ENCODE measurements at places on chromosomes 16 and 17. TPM values are rescaled to one million over a fixed set of nuclear protein-coding genes. Genes with fewer than 3 reads are reported as not detected.

DNA sequence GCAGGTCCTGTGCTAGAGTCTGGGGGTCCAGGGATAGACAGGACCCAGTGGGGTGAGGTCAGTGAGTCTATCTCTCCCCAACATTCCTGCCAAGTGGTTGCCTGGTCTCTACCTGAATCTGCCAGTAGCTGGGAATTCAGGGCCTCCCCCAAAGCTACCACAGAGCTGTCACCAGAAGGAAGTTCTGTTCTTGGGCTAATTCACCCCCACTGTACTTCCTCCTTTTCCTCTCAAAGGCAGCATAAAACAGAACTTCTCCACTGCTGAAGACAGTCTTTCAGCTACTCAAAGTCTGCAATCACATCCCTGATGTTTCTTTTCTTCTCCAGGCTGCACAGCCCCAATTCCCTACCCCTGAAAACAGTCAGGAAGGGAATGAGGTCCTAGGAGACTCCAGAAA is 8.7 kb downstream of the CAMTA2 start:
- no peak for DNase-seq

- DNase-seq = no peak
These were observed 787 bp downstream of the ZFPM1 start for GRCh38 chr16:88453611-88454522.

- DNase-seq = no peak
These were observed 24.8 kb upstream of the MRPS23 start for GRCh38 chr17:57874434-57875289.

DNA sequence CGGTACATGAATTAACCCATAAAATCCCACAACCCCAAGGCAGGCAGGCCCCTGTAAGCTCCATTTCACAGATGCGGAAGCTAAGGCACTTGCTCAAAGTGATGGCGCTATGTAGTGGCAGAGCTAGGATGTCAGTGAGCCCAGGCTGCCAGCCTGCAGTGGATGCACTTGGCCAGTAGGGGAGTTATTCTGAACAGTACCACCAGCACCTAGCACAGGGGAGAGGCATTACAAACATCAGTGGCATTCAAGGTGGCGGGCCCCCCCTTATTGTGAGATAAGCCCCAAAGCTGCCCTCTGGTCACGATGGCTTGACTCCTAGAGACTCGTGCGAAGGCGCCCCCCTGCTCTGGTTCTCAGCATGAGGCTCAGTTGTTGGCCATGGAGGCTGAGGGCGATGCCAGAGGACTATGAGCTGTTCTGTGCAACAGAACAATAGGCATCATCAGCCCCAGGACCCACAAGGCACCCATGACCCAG is 33.8 kb downstream of the GTF3C1 start:
- no peak for DNase-seq

DNA sequence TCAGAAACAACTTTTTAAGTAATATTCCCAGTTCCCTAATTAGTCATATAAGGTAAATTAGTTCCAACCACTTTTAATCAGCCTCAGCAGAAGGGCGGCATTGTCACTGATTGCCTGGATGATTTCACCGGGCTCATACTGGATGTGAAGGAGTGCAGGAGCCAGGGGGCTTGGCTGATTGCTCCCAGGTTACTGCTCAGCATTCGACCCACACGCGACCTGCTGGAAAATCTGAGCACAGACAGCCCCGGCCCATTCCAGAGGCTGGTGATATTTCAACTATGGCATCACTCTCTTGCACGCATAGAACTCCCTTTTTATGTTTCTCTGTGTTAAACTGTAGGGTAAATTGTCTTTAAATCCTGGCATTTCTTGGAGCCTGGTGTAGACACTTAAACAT is 34.2 kb downstream of the CPPED1 start:
- DNase-seq = no peak

- DNase-seq = no peak
These were observed 17.7 kb downstream of the POLR3E start for GRCh38 chr16:22314661-22315626.

GRCh38 chr17:76434870-76435269 is 18.1 kb downstream of the UBE2O start:
- no peak for DNase-seq

DNA sequence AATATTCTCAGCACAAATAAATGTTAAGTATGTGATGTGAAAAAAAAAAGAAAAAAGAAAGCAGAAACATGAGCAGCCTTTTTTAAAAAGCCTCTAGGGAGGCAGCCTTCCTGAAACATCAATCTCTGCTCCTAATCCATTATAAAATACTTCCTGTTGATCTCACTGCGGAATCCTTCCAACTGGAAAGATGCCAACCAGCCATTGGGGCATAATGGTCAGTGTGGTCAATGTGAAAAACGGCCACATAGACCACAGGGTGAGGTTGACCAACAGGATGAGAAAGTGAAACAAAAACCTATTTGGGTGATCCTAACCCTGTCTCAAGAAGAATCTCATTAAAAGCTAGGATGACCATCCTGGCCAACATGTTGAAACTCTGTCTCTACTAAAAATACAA is 26.1 kb upstream of the ABCA8 start:
- DNase-seq = no peak

DNA sequence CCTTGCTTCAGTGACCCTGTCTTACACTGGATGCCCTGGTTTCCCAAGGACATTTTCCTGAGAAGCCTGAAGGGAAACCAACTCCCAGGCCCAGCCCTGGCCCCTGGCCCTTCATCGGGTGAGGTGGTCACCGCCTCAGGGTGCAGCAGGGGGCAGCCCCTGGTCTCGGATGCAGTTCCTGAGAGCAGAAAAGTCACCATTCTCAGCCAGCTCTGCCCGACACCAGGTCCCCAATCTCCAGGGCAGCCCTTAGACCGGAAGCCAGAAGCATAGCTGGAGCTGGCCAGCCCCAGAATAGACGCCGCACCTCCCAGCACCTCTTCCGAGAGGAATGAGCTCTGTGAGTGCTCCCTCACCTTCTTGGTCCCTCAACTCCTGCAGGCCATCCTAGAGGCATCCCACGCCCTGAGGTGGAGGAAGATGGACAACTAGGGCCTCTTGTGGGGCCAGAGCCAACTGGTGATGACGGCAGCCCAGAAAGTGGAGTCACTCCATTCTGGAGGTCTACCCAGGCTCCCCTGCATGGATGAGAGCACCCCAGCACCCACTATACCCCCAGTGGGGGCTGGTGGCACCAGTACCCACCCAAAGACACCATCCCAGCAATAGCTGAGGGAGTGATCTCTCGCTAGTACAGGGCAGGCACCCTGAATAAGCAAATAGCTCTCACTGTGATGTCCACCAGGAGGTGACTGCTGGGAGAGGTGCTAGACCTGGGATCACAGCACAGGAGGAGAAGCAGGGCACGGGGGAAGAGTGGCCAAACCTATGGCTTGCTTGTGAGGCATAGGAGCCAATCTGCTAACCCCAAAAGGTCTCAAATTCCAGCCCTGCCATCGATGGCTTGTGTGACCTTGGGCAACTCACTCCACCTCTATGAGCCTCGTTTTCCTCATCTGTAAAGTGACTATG is 56.2 kb downstream of the TK2 start:
- DNase-seq = peak; percentile 47

- no peak for DNase-seq
These were observed 377.0 kb upstream of the TNRC6C start for GRCh38 chr17:77581480-77581879.

GRCh38 chr16:71282943-71283342 is 6.3 kb downstream of the CMTR2 start:
- DNase-seq = no peak

DNA sequence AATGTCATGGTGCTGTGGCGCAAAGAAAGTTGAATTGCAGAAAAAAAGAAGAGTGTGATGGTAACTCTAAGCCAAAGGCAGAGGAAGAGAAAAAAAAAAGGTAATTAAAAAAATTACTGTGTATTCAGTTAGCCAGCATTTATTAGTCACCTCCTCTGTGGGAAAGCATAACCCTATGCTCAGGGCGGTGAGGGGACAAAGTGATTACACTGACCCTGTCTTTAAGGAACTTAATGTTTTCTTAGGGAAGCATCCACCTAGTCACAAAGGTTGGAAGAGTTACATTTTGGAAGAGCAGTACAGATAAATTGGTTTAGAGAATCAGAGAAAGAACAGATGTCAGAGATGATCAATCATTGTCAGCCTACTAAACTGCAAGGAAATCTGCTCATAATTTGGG is 410.3 kb downstream of the CDH11 start:
- DNase-seq = no peak

GRCh38 chr16:6947291-6947690 is 385.4 kb upstream of the RBFOX1 start:
- no peak for DNase-seq

GRCh38 chr16:85334718-85335583 is 222.7 kb upstream of the CIBAR2 start:
- no peak for DNase-seq

DNA sequence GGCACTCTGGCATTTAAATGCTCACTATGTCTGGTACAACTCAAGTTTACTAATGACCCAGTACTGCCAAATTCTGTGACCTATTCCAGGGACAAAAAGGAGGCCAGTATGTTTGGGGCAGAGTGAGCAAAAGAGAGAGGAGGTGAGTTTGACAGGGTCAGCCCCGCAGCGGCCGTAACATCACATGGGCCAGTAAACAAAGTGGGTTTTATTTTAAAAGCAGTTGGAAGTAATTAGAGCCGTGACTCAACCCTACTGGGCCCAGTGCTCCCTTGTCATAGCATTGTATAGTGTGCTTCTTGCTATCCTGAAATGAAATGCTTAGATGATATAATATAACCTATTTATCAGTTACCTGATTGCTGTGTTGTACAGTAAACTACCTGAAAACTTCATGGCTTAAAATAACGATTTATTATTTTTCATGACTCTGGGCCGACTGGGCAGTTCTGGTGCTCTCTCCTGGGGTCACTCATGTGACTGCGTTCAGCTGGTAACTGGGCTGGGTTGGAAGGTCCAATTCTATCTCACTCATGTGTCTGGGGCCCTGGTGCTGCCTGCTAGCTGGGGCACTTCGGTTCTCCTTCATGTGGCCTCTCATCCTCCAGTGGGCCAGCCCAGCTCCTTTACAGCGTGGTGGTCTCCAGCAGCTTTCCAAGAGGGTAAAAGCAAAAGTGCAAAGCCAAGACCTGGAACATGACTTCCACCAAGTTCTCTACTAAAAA is 27.4 kb downstream of the IQCK start:
- no peak for DNase-seq

- DNase-seq = no peak
These were observed 31.2 kb downstream of the MNT start for GRCh38 chr17:2369551-2370210.

DNA sequence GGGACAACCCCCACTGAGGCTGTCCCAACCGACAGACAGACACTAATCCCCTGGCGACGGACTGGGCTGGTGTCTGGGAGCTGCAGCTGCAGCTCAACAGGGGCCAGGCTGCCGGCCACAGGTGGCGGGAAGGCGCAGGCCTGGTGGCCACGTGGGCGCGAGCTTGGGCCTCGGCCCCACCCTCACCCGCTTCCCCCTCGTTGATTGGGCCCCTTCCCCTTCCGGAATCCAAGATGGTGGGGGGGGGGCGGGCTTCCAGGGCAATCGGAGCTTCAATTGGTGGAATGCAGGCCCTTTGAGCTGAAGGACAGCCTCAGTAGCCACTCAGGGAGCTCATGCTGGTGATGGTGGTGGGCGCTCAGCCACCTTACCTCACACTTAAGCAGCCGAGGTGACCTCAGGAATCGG is 8.7 kb upstream of the TBX4 start:
- DNase-seq = no peak

- no peak for DNase-seq
These were observed 388.1 kb downstream of the SHISA9 start for GRCh38 chr16:13289515-13289914.

DNA sequence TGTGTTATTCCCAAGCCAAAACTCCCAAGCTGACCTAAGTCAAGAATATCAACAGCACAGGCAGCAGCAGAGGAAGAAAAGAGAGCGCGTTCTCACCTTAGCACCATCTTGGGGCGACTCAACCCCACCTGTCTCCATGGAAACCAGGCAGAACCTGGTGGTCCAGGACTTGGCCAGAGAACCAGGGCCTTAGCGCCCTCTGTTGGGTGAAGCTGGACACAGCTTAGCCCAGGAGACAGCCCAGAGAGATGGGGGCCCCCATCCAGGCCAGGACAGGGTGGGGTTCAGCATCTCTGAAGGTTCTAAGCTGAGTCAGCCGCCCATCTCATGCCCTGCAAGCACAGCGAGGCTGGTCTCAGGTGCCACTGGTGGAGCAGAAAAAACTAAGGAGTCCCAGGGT is 60.1 kb upstream of the TMEM132E start:
- no peak for DNase-seq

GRCh38 chr17:80116276-80116920 is 15.0 kb downstream of the GAA start:
- DNase-seq = no peak

DNA sequence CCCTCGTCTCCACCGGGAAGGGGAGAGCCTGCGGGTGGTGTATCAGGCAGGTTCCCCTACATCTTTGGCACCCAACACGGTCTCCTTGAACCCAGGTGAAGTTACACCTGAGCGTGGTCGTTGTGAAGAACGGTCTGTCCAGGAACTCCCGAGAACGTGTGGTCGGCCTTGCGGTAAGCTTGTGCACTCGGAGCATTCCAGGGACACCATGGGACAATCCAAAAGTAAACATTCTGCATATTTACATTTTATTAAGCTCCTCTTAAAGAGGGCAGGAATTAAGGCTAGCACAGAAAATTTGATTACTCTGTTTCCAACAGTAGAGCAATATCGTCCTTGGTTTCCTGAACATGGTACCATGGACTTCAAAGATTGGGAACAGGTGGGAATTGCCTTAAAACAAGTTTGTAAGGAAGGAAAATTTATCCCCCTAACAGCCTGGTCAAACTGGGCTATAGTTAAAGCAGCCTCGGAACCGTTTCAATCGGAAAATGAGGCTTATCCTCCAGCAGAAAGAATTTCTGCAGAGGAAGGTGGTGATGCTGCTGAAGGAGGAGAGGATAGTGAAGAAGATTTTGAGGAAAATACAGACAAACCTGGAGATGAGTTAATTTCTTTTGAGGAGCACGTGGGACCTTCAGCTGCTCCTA is 18.2 kb downstream of the ALOX15B start:
- peak; percentile 52 for DNase-seq

DNA sequence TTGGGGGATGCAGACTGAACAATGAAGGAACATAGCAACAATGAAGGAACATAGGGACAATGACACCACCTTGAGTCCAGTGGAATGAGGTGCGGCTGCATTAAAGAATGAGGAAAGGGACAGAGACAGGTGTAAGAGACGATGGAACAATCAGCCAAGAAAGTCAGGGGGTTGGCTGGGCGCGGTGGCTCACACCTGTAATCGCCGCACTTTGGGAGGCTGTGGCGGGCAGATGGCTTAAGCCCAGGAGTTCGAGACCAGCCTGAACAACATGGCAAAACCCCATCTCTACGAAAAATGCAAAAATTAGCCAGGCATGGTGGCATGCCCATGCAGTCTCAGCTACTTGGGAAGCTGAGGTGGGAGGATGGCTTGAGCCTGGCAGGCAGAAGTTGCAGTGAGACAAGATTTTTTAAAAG is 13.6 kb upstream of the CBFB start:
- DNase-seq = peak; percentile 27

- DNase-seq = no peak
These were observed 130.9 kb upstream of the CACNG3 start for GRCh38 chr16:24125214-24125613.

- DNase-seq = no peak
These were observed 17.8 kb downstream of the HNF1B start for GRCh38 chr17:37726891-37727675.

- DNase-seq = no peak
These were observed 12.5 kb upstream of the SRSF1 start for GRCh38 chr17:58019521-58019920.

Gene PPP4C
- total RNA-seq = 84.7 TPM

Gene OR1F1
- not detected for total RNA-seq

Gene MYH2
- not detected for total RNA-seq

Gene FOXF1
- total RNA-seq = not detected

Gene TSR1
- 21.1 TPM for total RNA-seq

Gene METTL16
- 23.2 TPM for total RNA-seq

Gene PRDM7
- not detected for total RNA-seq

Gene SLFN11
- total RNA-seq = 15.2 TPM

Gene PTGES3L
- total RNA-seq = 3.9 TPM

Gene PSKH1
- total RNA-seq = 38.9 TPM

All from chondrocyte (in vitro differentiated cells).